Activated T-cell treated with anti-CD3 and anti-CD28 coated beads for 24 hours (primary cell): ENCODE measurements at places on chromosomes 3 and 15.

DNA sequence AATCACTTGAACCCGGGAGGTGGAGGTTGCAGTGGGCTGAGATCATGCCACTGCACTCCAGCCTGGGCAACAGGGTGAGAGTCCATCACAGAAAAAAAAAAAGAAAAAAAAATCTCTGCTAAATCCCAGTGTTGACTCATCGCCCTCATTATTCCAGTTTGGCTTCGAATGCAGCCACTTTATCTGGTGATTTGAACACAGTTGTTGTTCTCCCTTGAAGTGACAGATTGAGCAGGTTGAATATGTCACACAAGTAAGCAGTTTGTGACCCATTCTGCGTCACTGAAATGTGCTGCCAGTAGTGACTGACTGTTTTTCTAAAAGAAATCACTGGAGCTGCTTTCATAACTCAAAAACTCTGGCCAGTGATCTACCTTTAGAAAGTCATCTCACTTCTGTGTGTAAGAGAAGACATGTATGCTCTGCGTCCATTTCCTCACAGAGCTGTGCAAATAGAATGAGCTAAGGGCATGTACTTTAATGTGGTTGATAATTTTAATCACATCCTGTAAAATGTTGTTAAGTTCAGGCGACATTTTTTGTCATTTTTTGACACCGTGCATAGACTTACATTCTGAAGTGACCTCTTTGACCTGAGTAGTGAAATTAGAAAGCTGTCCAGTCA, 12.5 kb downstream of the DOCK3 start:
- DNase-seq = no peak

DNA sequence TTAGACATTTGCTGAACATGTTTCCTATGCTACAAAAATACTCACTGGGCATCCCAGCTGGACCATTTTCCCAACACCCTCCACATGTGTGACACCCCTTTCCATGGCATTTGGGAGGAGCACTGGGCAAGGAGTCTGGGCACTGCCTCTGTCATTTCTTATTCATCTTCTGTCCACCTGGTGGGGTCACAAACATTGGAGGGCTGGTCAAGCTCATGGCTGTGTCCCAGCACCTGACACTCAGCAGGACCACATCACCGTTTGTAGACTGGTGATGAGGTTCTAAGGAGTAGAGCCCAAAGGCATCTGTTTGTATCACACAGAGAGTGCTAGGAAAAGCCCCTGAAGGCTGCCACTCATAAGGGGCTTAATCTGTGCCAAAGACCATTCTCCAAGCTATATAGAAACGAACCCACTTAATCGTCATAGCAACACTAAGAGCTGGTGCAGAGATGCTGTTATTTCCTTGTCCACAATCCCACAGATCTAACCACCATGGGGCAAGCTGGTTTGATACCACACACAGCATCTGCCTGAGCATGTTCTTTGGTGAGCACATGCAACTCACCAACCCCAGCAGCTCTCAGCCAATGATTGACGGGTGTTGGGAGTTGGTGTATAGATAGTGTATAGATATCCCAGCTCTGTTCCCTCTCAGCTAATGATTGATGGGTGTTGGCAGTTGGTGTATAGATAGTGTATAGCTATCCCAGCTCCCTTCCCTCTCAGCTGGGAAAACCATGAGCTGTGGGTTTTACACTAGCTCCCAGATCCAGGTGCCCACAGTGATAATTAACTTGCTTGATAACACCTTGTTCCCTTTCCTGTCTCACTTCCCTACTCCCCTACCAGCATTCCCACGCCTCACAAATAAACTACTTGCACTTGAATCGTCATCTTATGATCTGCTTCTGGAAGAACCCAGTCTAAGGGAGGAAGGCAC, 42.7 kb upstream of the ATP2B2 start:
- no peak for DNase-seq

DNA sequence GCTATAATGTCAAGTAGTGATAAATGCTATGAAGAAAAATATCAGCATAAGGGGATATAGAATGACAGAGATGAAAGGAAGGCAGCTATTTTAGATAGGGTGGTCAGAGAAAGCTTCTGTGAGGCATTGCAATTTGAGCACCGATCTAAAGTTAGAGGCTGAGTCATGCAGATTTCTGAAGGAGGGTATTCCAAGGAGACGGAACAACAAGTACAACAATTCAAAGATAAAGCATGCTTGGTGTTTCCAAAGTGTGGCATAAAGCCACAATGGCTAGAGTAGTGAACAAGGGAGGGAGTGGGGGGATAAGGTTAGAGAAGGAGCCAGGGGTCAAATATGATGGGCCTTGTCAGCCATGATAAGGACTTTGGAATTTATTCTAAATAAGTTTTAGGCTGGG, 71.9 kb downstream of the PFN2 start:
- DNase-seq = no peak

GRCh38 chr3:113142476-113142875, 68.9 kb upstream of the BOC start:
- no peak for DNase-seq

- no peak for DNase-seq
Observed at GRCh38 chr15:41928100-41928499, 34.2 kb upstream of the SPTBN5 start.

DNA sequence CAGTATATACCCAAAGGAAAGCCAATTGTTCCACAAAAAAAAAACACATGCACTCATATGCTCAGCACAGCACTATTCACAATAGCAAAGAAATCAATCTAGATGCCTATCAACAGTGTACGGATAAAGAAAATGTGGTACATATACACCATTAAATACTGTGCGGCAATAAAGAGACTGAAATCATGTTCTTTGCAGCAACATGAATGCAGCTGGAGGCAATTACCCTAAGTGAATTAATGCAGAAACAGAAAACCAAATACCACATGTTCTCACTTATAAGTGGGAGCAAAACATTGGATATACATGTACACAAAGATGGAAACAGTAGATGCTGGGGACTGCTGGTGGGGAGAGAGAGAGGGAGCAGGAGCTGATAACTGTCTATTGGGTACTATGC, 124.2 kb upstream of the AADACL2 start:
- no peak for DNase-seq

DNA sequence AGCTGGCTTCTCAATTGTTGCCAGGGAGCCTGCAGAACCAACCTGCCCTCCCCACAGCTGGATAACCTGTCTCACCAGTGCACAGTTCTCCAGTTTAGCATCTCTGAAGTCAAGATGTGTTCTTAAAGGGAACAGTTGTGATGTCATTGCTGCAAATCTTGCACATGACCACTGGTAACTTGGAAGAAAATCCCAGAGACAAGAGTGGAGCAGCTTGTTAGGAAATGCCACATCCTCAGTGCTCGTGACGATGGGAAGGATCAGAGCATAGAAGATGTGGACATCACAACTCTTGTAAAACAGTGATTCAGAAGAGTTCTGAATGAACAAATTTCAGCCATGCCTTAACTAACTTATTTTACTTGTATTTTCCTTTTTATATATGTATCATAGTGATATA, 36.1 kb upstream of the LIMD1 start:
- DNase-seq = no peak

DNA sequence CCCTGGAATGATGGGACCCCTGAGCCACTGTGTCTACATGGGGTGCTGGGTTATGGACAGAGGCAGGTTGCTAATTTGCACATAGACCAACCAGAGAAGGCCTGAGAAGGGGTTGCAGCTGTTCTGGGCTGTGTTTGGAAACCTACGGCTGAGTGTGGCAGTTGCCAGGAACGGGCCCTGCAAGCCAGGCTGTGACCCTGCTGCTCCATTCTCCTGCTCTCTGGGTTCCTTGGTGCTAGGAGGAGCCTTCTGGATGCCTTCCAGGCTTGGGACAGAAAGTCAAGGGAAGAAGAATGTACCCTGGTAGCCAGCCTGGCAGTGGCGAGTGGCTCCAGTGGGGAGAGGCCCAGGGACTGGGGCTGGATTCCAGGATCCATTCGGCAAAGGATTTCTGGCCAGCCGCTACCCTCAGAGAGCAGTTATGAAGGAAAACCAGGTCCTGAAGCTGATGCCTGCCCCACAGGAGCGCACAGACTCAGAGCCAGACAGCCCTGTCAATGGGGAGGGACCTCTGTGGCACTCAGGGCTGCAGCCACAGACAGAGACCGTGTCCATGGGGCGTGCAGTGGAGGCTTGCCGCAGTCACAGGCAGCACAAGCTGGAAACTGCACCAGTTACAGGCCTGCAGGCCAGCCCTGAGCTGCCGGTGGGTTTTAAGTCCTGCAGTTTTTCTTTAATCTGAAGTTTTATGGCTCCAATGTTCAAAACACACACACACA, 55.1 kb upstream of the ACAD9 start:
- DNase-seq = no peak

DNA sequence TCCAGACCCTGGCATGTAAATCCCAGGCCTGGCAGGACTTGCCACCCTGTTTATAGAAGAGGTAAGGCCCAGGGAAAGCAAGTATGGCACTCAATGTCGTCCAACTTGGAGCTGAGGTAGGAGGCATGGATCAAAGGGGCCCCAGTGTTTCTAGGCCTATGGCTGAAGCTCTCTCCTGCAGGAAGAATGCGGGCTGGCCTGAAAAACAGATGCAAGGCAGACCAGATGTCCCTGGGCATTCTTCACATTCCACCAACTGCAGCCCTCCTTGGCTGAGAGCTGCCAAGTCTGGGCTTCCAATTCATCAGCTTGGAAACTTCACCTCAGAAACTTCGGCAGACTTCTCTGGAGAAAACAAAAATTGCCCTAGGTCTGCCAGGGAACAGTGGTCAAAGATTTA, 22.2 kb downstream of the MESD start:
- no peak for DNase-seq

GRCh38 chr3:194685718-194686413, at the start of gene FAM43A:
FAM43A (plus strand) TSS chr3:194685883; CDS start chr3:194686827, 944 bp downstream.
- DNase-seq = peak; percentile 70

GRCh38 chr3:134477002-134477401, 8.8 kb downstream of the ANAPC13 start:
- DNase-seq = no peak

GRCh38 chr3:54243056-54243931, 120.9 kb downstream of the CACNA2D3 start:
- no peak for DNase-seq

GRCh38 chr3:150454622-150455021, 46.5 kb downstream of the TSC22D2 start:
- DNase-seq = no peak

DNA sequence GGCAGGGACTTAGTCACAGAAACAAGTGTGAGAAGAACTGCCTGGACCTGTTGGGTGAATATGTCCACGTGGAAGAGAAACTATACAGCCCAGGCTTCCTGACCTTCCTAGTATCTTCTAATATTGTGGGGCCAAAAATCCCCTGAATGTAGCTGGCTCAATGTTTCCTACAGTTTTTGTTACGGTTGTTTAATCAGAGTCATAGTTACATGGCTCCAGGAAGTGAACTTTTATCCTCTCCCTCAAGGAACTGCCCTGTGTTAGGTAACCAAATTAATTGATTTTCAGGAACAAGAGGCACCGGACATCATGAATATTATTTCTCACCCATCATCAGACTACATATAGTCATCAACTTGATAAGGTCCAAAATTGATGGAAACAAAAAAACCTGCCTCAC, 59.0 kb downstream of the ANXA2 start:
- no peak for DNase-seq

GRCh38 chr15:67006083-67007065, 59.0 kb upstream of the SMAD3 start:
- DNase-seq = no peak

DNA sequence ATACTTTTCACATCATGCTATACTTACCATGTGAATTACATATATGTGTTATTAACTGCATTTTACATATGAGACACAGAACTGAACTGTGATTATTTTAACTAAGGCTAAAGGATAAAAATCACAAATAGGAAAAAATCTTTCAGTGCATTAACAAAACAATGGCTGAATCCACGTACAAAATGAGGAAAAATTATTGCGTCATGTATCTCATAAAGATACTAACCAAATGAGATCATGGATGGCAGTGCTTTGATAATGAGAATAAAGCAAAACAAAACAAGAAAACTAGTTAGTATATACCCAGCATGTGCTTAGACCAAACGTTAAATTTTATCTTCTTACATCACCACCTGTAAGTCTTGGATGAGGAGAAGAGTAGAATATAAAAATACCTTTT, 66.0 kb downstream of the SCAPER start:
- DNase-seq = no peak

GRCh38 chr15:27752691-27753090, 346.4 kb downstream of the OCA2 start:
- DNase-seq = no peak

- no peak for DNase-seq
Observed at GRCh38 chr3:123431007-123431657, 17.8 kb downstream of the ADCY5 start.

- no peak for DNase-seq
Observed at GRCh38 chr3:71791634-71792033, 6.7 kb upstream of the PROK2 start.

GRCh38 chr3:29690686-29691353, 409.9 kb downstream of the RBMS3 start:
- no peak for DNase-seq

DNA sequence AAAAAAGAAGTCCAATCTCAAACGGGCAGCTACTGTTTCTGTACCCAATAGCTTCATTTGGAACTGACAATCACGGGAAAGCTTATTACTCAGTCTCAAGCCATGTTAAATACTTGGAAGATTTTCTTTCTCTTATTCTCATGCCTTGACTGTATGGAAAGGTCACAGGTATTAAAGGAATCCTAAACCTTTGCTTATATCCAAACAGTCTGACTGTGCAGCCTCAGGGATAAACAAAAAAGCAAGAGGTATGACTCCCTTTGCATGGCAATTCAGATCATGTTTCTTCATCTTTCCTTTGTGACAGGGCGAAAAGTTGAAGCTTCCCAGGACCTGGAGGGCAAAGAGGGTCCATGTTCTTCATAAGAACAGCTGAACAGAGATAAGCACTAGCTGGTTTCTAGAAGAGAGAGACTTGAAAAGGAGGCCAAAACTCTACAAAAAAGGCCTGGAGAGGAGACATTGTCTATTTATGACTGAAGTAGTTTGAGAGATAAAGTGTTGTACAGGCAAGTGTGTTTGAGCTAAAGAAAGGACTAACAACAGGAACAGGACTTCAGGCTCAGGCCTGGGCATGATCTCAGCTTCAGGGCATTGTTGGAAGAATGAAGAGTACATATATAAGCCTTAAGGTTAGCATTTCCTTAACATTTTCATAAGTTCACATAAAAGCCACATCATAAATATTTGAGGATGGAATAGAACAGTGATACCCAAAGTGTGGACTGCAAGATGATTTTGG, 231.0 kb upstream of the THRB start:
- no peak for DNase-seq
